NCI-H510A (cell line): ENCODE measurements at places on chromosomes 6 and 20.

DNA sequence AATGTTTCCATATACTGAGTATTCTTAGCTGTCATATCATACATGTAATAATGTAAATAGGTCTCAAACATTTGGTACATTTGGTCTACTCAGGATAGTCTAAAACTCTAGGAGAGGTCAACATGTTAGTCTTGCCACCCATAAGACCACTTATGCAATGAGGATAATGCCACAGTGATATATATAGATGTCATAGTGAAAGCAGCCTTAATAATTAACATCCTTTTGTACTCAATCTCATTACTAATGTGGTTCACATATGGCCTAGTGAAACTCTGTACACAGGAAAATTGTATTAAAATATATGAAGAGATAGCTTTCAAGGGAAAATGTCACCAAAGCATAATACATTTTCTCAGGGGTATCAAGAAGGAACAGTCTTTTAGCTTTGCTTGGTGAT, 577.9 kb downstream of the TFAP2B start:
- DNase-seq = no peak

- DNase-seq = no peak
These were observed 26.5 kb downstream of the COL11A2 start for GRCh38 chr6:33165581-33166258.

GRCh38 chr6:7507600-7507999, 33.9 kb upstream of the DSP start:
- DNase-seq = no peak

DNA sequence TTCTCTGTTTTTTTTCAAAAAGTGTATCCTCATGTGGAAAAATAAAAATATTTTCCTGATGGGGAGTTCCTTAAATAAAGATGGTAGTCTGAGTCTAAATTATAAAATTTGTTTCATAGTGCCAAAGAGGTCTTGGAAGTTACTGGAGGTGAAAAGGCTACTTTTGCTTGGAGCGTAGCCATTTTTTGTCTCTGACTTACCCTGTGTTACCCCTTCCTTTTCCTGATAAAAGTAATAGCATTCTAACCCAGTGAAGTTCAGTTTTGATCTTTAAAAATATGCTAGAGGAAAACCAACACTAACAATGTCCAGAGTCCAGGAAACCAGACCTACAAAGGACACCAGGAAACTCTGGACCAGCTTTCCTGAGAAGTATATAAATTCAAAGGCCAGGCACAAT, 112.2 kb upstream of the FOXO3 start:
- no peak for DNase-seq

- no peak for DNase-seq
These were observed 15.4 kb upstream of the MYLK2 start for GRCh38 chr20:31803552-31804291.

GRCh38 chr6:148395583-148396101, 53.0 kb downstream of the SASH1 start:
- no peak for DNase-seq

DNA sequence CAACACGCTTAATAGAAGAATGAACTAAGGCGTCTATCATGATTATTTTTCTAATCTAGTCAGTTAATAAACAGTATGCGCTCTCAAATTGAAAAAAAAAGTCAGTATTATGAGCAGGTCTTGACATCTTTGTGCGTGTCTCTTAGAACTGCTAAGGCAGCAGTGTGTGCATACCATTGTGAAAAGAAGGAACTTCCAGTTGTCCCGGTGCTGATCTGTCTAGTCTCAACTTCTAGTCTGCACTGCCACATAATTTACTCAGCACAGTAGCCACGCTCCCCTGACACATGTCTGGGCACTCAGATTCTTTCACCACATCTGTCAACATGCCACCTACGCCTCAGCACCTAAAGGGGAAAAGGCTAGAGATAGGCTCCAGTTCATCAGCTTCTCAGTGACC, 61.1 kb upstream of the SPDEF start:
- no peak for DNase-seq

DNA sequence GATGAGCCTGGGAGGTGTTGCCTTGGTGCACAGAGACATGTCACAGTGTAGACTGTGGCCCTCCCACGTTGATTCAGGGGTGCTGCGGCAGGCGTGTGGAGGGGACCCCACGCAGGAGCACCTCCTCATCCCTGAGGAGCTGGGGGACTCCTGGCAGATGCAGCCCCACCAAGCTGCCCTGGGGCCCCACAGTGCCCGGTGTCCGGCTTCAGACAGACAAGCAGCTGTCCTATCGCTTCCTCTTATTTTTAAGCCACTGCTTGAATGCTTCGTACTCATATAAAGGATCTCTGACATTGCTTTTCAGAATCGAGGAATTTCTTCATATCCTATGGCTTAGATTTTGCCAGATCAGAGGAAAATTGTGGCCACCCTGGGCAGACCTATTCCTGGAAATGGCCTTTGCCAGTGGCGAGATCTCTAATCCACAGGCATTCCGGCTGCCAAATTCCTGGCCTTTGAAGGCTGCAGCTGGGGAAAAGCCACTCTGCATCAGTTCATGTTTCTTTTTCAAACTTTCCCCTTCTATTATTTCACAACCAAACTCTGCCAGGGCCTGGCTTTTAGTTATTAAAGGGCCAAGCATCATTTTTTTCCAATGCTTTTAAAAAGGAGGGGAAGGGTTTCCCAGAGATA, 337.0 kb downstream of the THBS2 start:
- DNase-seq = no peak

DNA sequence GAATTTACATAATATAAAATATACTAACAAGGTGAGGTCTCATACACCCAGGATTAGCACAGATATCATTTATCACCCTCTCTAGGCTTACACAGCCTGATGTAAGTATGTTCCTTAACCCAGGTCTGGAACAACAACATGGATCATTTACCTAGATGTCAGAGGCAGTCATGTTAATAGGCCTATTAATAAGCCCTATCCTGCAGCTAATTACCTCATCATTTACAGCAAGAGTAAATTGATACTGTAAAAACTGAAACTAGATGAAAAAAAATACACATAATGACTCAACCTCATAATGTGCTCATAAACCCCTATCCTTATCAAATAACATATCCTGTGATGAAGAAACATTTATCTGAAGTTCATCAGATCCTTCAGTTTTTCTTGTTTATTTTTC, 334.3 kb upstream of the MANEA start:
- no peak for DNase-seq

DNA sequence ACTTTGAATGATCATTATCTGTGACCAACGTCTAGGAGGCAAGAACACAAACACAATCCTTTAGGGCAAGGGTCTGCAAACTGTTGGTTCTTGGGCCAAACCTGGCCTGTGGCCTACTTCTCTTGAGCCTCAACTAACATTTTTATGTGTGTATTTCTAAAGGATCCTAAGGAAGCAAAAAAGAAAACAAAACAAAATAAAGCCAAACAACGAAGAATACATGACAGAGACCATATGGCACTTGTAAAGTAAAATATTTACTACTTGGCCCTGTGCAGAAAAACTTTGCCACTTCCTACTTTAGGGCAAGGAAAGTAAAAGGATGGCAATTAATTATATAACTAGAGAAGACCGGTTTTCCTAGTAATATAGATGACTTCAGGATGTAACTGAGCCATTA, 1056.2 kb downstream of the EPHA7 start:
- no peak for DNase-seq

GRCh38 chr20:5667705-5668528, 82.3 kb upstream of the SHLD1 start:
- DNase-seq = no peak

DNA sequence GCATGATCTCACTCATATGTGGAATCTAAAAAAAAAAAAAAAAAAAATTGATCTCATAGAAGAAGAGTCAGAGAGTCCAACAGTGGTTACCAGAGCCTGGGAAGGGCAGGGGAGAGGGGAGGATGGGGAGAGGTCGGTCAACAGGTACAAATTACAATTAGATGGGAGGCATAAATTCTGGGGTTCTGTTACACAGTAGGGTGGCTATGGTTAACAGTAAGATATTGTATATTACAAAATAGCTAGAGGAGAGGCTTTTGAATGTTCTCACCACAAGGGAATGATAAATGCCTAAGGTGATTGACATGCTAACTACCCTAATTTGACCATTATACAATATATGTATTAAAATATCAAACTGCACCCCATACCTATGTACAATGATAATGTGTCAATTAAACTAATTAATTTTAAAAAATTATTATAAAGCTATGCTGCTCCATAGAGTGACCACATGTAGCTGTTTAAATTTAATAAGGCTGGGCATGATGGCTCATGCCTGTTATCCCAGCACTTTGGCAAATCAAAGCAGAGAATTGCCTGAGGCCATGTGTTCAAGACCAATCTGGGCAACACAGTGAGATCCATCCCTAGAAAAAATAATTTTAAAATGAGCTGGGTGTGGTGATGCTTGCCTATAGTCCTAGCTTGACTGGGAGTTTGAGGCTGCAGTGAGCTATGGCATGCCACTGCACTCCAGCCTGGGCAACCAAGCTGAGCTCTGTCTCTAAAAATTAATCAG, 70.9 kb downstream of the SNX5 start:
- no peak for DNase-seq

- DNase-seq = peak; percentile 34
These were observed 3.0 kb upstream of the CDH26 start for GRCh38 chr20:59955131-59955796.

DNA sequence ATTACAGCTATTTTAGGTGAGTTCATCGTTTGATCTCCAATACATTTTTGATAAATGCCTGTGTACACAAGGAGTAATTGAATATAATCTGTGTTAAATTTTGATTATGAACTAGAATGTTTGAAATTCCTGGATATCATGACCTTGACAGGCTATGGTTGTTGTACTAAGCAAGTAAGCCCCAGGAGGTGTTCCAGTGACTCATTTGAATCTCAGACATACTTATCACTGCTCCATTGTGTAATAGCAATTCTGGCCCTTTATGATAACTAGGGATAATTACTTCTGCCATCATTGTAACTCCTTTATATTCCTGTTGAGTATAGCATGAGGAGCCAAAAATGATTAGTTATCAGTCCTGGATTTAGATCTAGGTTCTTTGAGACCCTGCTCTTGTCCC, 1424.6 kb upstream of the ADGRB3 start:
- no peak for DNase-seq

- no peak for DNase-seq
These were observed 469.1 kb upstream of the IRAK1BP1 start for GRCh38 chr6:78398292-78398691.

- no peak for DNase-seq
These were observed 165.8 kb upstream of the CITED2 start for GRCh38 chr6:139540276-139540675.

DNA sequence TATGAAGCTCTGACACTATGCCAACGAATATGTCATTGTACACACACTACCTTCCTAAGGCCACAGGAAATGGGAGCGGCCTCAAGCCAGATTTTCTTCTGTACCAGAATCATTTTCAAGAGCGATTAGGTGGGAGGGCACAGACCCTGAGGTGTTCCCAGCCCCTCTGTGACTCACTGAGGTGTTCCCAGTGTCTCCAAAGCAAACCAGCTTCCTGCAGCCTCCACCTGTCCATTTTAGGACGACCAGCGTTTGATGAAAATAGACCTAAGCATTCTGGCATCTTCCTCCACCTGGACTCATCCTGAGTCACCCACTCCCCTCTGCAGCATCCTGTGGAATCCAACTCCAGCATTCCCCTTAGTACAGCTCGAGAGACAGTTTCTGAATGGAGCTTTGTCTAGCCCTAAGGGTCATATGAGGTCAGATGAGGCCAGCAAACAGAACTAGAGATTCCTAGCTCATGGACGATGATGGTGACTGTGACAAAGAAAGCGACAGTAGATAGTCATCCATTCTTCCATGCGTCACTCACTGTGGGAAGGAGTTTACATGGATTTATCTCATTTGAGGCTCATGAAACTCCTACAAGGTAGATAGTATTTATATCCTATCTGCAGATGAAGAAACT, 203.4 kb downstream of the PTPRT start:
- no peak for DNase-seq

DNA sequence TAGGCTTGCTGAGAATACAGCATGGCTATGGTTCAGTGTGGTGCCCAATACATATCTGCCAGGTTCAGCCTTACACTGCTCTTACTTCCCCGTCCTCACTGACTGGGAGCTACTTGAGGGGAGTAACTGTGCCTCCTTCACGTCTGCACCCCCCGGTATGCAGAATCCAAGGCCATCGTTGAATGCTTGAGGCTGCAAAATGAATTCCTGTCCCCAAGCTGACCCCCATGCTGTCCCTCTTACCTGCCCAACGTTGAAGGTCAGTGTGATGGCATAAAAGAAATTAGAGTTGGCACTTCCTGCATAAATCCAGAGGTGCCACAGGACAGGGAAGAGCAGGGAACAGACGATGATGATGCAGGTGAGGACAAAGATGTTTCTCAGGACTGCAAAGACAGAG, 16.3 kb downstream of the MAP1LC3A start:
- DNase-seq = no peak

DNA sequence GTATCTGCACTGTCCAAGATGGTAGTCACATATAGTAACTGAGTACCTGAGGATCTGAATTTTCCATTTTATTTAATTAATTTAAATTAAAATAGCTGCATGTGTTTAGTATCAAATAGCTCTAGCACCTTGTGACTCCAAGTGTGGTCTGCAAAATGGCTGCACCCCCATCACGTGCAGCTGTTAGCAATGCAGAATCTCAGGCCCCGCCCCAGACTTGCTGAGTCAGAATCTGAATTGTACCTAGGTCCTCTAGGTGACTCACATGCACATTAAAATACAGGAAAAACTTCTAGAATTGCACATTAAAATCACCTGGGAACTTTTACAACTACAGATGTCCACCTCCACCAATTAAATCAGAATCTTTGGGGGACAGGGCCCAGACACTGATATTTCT, 19.2 kb upstream of the FAM83C start:
- DNase-seq = no peak

DNA sequence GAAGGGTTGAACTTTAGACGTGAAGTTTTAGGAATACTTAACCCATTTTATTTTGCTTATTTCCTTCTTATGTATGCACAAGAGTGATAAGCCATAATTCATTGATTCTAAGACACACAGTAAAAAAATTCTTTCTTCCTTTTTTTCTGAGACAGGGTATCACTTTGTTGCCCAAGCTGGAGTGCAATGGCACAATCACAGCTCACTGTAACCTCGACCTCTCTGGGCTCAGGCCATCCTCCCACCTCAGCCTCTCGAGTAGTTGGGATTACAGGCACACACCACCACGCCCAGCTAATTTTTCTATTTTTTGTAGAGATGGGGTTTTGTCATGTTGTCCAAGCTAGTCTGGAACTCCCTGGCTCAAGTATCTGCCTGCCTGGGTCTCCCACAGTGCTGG, 116.6 kb upstream of the RNF24 start:
- no peak for DNase-seq

- DNase-seq = no peak
These were observed 29.1 kb upstream of the STX16 start for GRCh38 chr20:58621906-58622548.

- no peak for DNase-seq
These were observed 104.7 kb downstream of the BMP7 start for GRCh38 chr20:57161478-57162361.

GRCh38 chr6:52209770-52210169, 23.6 kb downstream of the IL17A start:
- no peak for DNase-seq

GRCh38 chr6:14263881-14264424, 146.4 kb downstream of the CD83 start:
- no peak for DNase-seq

- DNase-seq = no peak
These were observed 189.0 kb upstream of the UST start for GRCh38 chr6:148557796-148558321.
